Psoas muscle (tissue), 8 donors: ENCODE measurements at places on chromosomes 7 and 10. TPM values are rescaled to one million over a fixed set of nuclear protein-coding genes. Genes with fewer than 3 reads are reported as not detected.
A peak's percentile ranks its signal among the peaks of the same experiment; 100 is the strongest.

- no peak for DNase-seq
- H3K27ac ChIP-seq, result no peak overlapping the region
- H3K36me3 ChIP-seq, result no peaks in the 10 kb centered on the region
- no peak overlapping the region for H3K4me3 ChIP-seq
- H3K4me1 ChIP-seq, result no peaks in the 10 kb centered on the region
- peaks cover 66% of the 10 kb centered on the region for H3K27me3 ChIP-seq
Measured at GRCh38 chr7:2930310-2931033, 86.4 kb upstream of the GNA12 start.

DNA sequence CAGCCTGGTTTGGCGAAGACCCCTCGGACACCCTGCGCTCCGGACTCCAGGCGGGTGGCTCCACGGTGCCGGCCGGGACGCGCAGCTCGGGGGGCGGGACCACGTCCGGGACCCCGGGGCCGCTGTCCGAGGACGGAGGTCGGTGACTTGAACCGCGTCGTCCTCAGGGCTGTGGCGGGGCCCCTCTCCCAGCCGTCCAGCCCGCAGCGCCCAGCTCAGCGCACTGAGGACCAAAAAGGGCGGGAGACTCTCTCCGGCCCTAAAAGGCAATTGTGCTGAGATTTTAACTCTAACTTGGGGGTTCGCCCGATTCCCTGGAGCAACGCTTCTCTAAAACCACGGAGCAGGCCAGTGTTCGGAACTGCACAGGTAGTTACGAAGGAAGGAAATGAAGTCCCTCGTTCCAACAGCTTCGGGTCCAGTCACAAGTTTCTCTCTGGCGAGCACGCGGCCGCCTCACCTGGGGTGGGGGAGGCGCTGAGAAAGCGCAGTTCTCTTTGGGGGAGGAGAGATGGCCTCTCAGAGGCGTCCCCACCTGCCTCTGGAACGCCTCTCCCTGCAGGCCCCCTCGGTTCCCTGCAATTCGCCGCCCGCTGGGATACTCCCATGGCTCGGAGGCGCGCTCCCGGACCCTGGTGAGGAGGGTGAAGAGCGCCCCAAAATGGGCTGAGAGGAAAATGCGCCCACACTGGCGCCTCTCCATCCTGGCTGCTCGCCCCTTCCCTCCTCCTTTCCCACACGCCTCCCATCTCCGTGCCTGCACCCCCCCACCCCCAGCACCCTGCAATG lies 352.7 kb downstream of the DNAJB6 start:
- peak overlapping the region; percentile 56 for H3K4me3 ChIP-seq
- DNase-seq, result no peak
- H3K4me1 ChIP-seq, result peaks cover 9% of the 10 kb centered on the region
- H3K27ac ChIP-seq, result no peak overlapping the region
- H3K27me3 ChIP-seq, result no peaks in the 10 kb centered on the region

GRCh38 chr10:61857746-61858145 lies 43.8 kb upstream of the ARID5B start:
- no peaks in the 10 kb centered on the region for H3K36me3 ChIP-seq
- no peak overlapping the region for H3K27ac ChIP-seq
- no peak for DNase-seq
- no peaks in the 10 kb centered on the region for H3K27me3 ChIP-seq
- H3K4me3 ChIP-seq, result no peak overlapping the region

TET1 gene
- 1.1 TPM for total RNA-seq

GRCh38 chr7:46572691-46573090 lies 651.6 kb upstream of the IGFBP3 start:
- no peaks in the 10 kb centered on the region for H3K36me3 ChIP-seq
- no peak overlapping the region for H3K27ac ChIP-seq
- no peak for DNase-seq

- H3K4me3 ChIP-seq, result no peak overlapping the region
- no peaks in the 10 kb centered on the region for H3K27me3 ChIP-seq
- H3K4me1 ChIP-seq, result no peaks in the 10 kb centered on the region
- no peak for DNase-seq
- H3K36me3 ChIP-seq, result no peaks in the 10 kb centered on the region
Measured at GRCh38 chr7:50868426-50869100, 85.9 kb upstream of the GRB10 start.

- no peak overlapping the region for H3K27ac ChIP-seq
- H3K4me1 ChIP-seq, result no peaks in the 10 kb centered on the region
- H3K4me3 ChIP-seq, result no peak overlapping the region
- H3K27me3 ChIP-seq, result no peaks in the 10 kb centered on the region
Measured at GRCh38 chr7:47702080-47702479, 120.2 kb upstream of the TNS3 start.

GSAP gene
- 4.2 TPM for total RNA-seq

STK17A gene
- 16.5 TPM for total RNA-seq

DNA sequence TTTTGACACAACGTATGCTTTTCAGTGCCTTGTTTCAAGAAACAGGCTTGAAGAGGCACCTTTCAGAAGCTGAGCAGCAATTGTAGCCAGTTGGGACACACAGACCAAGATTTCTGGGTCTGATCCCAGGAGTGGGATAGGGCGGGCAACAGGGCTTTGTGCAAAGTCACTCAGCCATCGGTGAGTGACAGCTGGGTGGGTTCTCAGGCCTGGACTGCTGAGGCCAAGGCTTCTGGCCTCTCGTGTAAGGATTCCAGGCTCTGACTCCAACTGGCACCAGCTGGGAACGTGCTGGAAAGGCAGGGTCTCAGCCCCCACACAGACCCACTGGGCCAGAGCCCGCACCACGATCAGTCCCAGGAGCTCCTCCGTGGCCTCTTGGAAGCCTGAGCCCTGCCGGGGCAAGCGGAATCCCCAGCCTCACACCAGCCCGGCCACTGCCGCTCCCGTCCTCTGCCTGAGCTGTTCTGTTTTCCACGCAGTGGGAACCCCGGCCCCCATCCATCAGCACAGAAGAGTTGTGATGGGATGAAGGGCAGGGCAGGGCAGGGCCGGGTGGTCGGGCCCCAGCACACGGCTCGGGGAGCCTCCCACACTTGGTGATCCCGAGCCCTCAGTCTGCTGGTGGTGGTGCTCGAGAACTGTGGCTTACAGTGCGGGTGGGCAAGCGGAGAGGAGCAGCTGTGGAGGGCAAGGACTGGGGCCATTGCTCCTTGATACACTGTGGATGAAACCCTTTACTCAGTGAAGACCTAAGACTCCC lies 46.8 kb downstream of the VIPR2 start:
- no peak for DNase-seq
- peak overlapping the region; percentile 48 for H3K4me3 ChIP-seq
- no peaks in the 10 kb centered on the region for H3K27me3 ChIP-seq
- peaks cover 44% of the 10 kb centered on the region for H3K4me1 ChIP-seq
- H3K36me3 ChIP-seq, result no peaks in the 10 kb centered on the region

HOXA10 gene
- 19.2 TPM for total RNA-seq

NPTX2 gene
- 5.3 TPM for total RNA-seq

DNA sequence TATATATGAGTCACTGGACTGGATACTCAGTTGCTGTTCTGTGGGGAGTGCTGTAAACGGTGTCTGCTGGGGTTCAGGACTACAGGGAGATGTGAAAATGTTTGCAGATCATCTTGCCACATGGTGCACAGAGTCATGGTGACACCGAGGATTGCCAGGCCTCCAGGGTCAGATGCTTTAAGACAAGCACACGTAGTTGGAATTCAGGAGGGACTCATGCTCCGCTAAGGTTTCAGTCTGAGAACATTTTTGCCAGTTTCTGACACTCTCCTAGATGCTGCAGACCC lies 211.3 kb downstream of the CXCL12 start:
- DNase-seq, result no peak
- H3K36me3 ChIP-seq, result no peaks in the 10 kb centered on the region
- H3K4me1 ChIP-seq, result no peaks in the 10 kb centered on the region
- H3K27me3 ChIP-seq, result no peaks in the 10 kb centered on the region

PSAP gene
- total RNA-seq, result 1,106 TPM

HEPACAM2 gene
- not detected for total RNA-seq

DNA sequence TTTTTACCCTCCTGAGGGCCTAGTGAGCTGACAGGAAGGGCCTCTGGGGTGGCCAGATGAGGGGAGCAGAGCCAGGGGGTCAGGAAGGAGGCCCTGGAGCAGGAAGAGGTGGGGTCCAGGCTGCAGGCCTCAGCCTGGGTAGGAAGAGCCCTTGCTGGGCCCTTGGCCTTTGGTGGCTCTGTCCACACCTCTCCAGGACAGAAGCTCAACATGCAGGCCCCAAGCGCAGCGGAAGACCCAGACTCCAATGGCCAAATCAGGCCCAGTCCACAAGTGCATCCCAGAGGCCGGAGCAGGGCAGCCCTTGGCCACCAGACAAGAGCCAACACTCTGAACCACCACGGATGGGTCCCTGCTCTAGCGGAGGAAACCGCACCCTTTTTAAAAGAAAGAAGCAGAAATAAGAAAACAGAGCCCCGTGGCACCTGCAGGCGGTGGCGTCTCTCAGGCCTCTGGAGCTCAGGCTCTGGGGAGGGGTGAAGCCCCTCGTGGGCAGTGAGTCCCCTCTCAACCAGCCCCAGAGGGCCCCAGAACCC lies 52.8 kb downstream of the FOXL3 start:
- H3K4me1 ChIP-seq, result peaks cover 5% of the 10 kb centered on the region
- H3K36me3 ChIP-seq, result no peaks in the 10 kb centered on the region
- no peak overlapping the region for H3K4me3 ChIP-seq
- H3K27ac ChIP-seq, result peak overlapping the region; percentile 77
- peak; percentile 30 for DNase-seq
- no peaks in the 10 kb centered on the region for H3K27me3 ChIP-seq

GRCh38 chr7:139125657-139126056 lies 16.1 kb upstream of the ZC3HAV1 start:
- H3K4me3 ChIP-seq, result no peak overlapping the region
- DNase-seq, result no peak

DNA sequence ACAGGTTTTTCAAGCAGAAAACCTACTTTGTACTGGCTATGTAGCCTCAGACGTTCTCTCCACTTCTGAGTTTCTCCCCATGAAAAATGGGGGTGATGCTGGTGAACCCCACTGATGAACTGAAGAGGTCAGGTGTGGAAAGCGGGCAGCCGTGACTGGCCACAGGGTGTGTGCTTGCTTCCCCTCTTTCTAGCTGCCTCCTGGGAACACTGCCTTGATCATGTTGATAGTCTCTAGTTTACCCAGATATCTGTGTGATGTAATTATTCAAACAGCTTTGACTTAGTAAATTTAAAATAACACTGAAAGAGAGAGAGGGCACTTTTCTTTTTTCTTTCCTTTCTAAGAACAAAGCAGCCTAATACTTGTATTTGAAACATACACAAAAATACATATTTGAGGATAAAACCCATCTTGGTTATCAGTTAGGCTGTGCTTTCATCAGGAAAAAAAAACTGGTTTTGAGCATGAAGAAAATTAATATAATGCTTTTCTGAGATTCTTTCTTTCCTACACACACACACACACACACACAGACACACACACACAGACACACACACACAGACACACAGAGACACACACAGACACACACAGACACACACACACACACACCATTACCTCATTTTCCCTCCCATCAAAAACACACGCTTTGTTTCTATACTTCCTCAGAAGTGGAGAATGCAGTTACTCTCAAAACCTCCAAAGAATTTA lies 76.7 kb downstream of the MACC1 start:
- H3K4me1 ChIP-seq, result no peaks in the 10 kb centered on the region
- no peak for DNase-seq
- no peak overlapping the region for H3K27ac ChIP-seq
- no peaks in the 10 kb centered on the region for H3K27me3 ChIP-seq

PCLO gene
- total RNA-seq, result not detected

DNA sequence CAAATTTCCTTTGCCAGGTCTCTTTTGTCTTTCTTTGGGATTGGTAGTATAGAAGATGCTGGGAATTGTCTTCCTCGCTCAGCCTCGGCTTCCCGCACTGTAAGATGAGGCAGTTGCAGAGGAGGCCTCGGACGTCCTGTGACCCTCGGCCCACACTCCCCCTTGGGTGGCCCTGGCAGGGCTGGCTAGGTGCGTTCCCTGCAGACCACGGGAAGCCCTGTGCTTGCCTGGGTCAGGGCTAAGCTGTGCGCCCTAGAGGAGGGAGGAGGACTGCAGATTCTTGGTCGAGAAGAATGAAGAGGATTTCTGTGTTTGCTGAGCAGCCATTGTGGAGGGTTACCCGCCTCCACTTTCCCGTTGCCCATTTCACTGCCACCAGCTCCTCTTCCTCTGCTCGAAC lies 42.8 kb downstream of the WIPI2 start:
- DNase-seq, result no peak
- H3K27me3 ChIP-seq, result no peaks in the 10 kb centered on the region
- H3K27ac ChIP-seq, result no peak overlapping the region
- H3K4me1 ChIP-seq, result no peaks in the 10 kb centered on the region
- H3K36me3 ChIP-seq, result peaks cover 58% of the 10 kb centered on the region
- no peak overlapping the region for H3K4me3 ChIP-seq
